ENCODE measurements at places on chromosomes 4 and X.

DNA sequence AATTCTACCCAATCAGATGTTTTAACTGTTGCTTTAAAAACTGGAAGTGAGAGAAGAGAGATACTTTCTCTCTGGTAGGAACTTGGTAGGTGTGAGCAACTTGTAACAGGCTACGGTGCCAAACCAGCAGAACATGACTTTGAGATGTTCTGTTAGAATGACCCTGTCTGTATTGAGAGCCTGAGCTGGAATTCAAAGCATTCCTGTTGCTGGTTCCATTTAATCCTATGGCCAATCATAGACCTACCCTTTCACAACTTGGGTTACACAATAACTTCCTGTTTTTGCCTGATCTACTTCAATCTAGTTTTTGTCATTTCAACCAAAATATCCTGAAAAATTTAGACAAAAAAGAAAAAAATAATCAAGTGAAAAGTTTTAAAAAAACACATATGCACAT, 1.7 kb upstream of the PRRG1 start:
- DNase-seq: no peak

DNA sequence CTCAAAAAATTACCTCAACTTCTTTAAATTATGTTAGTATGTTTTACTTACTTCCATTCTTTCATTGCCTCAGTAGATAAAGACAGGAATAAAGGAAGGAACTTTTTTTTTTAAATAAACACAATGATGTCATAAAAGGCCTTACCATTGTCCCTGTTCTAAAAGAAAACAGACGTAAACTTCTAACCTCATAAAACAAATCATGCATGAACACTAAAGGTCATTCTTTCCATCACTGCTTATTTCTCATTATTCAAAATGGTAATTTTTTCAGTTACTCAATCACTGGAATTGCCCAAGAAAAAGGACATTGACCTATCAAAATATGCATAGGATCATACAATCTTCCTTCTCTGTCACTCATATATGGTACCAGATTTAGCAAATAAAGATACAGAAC, 32.2 kb upstream of the ARMCX2 start:
- no peak for DNase-seq

DNA sequence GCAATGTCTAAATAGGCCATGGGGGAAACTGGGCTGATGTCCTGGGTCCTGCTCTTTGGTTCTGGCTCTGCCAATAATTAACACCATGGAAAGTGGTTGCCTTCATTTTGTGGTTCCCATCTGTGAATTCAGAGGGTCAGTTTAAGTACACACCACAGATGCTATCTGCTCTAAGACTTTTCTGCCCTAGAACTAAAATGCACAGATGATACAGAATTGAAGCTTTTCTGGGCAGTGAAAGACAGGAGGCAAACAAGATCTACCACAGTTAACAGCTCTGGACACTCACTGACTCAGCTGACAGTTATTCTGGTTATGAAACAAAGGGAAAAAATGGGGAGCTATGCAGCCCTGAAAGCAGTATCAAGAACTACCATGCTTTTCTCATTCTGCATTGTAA, 37.3 kb downstream of the APBB2 start:
- no peak for DNase-seq

- no peak for DNase-seq
Measured at GRCh38 chr4:14700544-14700943, 301.7 kb upstream of the CPEB2 start.

- no peak for DNase-seq
Measured at GRCh38 chrX:56757327-56757726, 28.3 kb downstream of the NBDY start.

DNA sequence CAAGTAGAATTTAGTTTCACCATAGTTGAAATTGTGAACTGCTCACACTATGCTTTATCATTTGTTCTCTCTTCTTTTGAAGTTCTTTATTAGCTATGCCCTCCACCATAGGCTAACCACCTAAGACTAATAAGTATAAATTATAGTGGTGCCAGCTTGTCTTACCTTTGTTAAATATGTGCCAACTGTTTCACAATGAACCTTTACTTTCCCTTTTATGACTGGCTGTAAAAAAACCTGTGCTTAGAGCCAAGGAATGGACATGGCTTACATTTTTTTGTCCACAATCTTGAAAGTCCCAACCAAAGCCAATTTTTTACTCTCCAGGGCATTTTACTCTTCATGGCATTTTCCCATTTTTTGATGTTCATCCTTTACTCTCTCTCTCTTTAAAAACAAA, 123.5 kb upstream of the LEF1 start:
- no peak for DNase-seq

GRCh38 chr4:123402121-123402465, 5.5 kb downstream of the SPRY1 start:
- DNase-seq: no peak

Data from G401 (cell line).